ENCODE measurements at places on chromosomes 12 and 14.

GRCh38 chr14:105919458-105920150, 393.2 kb downstream of the TMEM121 start:
- H3K27ac ChIP-seq = no peak overlapping the region
- no peaks in the 10 kb centered on the region for H3K27me3 ChIP-seq
- no peaks in the 10 kb centered on the region for H3K36me3 ChIP-seq
- H3K4me3 ChIP-seq = no peak overlapping the region

DNA sequence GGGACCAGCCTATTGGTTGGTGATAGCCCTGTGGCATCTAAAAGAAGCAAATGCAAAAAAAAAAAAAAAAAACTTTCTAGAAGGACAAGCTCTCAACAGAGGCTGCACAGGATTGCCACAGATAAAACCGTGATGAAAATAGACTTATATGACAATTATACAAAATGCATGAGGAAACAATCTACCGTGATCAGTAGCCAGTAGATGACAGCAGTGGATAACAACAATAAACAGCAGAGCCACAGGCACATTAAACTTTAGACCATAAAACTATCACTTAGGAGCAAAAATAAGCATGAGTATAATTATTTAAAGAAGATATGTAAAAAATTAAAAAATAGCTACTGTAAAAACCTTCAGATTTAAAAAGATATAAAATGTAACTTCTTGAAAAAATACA, 183.5 kb upstream of the ABCD2 start:
- no peak overlapping the region for H3K27ac ChIP-seq
- DNase-seq = no peak
- H3K4me3 ChIP-seq = no peak overlapping the region

DNA sequence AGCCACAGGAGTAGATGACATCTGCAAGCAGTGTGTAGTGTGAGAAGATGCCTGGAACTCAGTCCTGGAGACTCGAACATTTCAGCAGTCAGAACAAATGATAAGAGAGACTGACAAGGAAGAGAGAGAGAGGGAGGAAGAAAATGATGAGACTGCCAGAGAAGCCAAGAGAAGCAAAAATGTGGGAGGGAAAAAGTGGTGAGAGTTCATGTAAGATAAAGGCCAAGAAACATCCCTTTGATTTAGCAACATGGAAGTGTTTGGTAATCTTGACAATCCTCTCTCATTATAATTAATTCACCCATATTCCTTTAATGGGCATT, 42.6 kb downstream of the LIMA1 start:
- no peak for DNase-seq
- H3K27me3 ChIP-seq = no peaks in the 10 kb centered on the region
- peak overlapping the region; percentile 87 for H3K27ac ChIP-seq
- no peaks in the 10 kb centered on the region for H3K4me1 ChIP-seq
- no peak overlapping the region for H3K4me3 ChIP-seq

- no peak for DNase-seq
- H3K4me1 ChIP-seq = no peaks in the 10 kb centered on the region
- H3K27ac ChIP-seq = no peak overlapping the region
- no peaks in the 10 kb centered on the region for H3K27me3 ChIP-seq
- no peaks in the 10 kb centered on the region for H3K36me3 ChIP-seq
- H3K4me3 ChIP-seq = no peak overlapping the region
These were observed 482.7 kb upstream of the RGS6 start for GRCh38 chr14:71449316-71450055.

GRCh38 chr12:12379831-12380730, 23.2 kb downstream of the BORCS5 start:
- DNase-seq = no peak
- no peaks in the 10 kb centered on the region for H3K27me3 ChIP-seq
- H3K4me1 ChIP-seq = peaks cover 6% of the 10 kb centered on the region

GRCh38 chr12:39619316-39619659, 315 bp downstream of the ABCD2 start:
- peak overlapping the region; percentile 65 for H3K27ac ChIP-seq
- H3K27me3 ChIP-seq = no peaks in the 10 kb centered on the region
- no peak for DNase-seq
- H3K4me1 ChIP-seq = no peaks in the 10 kb centered on the region

DNA sequence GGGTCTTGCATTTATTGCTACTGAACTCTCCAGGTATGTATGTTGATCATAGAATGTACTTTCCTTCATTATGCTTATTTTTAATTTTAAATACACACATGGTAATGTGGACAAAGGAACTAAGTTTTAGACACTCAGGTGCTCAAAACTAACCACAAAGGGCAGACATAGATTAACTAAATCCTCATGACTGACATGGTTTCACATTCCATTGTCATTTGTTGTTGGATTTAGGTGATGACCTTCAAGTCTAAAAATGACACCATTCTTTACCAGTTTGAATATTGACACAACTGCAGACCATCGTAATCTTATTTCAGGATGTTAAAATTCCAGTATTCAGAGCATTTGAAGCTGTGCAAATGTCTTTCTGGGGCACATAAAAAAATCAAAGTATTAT, 128.4 kb downstream of the BBS10 start:
- no peaks in the 10 kb centered on the region for H3K27me3 ChIP-seq
- no peak overlapping the region for H3K4me3 ChIP-seq
- H3K4me1 ChIP-seq = no peaks in the 10 kb centered on the region
- H3K36me3 ChIP-seq = no peaks in the 10 kb centered on the region
- no peak overlapping the region for H3K27ac ChIP-seq

DNA sequence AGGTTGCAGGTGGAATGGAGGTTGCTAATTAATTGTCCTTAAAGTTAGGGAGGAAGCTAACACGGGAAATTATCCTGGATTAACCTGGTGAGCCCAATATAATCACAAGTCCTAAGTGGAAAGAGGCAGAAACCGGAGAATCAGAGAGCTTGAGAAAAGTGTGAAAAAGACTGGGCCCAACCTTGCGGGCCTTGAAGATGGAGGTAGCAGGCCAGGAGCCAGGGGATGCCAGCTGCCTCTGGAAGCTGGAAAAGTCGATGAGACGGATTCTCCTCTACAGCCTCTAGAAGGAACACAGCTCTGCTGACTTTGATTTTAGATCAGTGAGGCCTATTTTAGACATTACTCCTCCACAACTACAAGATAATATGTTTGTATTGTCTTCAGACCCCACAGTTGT, 2.1 kb downstream of the SDR9C7 start:
- H3K27ac ChIP-seq = no peak overlapping the region
- DNase-seq = no peak

- H3K4me3 ChIP-seq = no peak overlapping the region
- no peaks in the 10 kb centered on the region for H3K36me3 ChIP-seq
- no peak overlapping the region for H3K27ac ChIP-seq
- DNase-seq = no peak
- no peaks in the 10 kb centered on the region for H3K4me1 ChIP-seq
- no peaks in the 10 kb centered on the region for H3K27me3 ChIP-seq
These were observed 61.4 kb upstream of the ELK3 start for GRCh38 chr12:96132819-96133218.

- no peak overlapping the region for H3K27ac ChIP-seq
- no peaks in the 10 kb centered on the region for H3K4me1 ChIP-seq
- no peaks in the 10 kb centered on the region for H3K27me3 ChIP-seq
- no peak for DNase-seq
These were observed 45.6 kb downstream of the ARMH4 start for GRCh38 chr14:58106446-58106845.

DNA sequence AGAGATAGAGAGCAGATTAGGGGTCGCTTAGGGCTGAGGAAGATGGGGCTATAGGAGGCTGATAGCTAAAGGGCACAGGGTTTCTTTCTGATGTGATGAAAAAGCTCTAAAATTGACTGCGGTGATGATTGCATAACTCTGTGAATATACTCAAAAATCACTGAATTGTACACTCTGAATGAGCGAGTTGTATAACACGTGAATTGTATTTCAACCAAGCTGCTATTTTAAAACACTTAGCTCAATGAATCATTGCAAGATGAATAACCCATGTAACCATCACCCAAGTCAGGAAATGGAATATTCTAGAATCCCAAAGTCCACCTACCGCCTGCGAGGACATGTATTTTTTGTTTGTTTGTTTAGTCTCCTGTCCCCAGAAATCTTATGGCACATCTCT, 60.1 kb upstream of the CCND2 start:
- H3K4me1 ChIP-seq = no peaks in the 10 kb centered on the region
- no peak overlapping the region for H3K4me3 ChIP-seq
- H3K27ac ChIP-seq = no peak overlapping the region
- no peak for DNase-seq

GRCh38 chr12:79674629-79675028, 16.1 kb downstream of the PAWR start:
- no peak overlapping the region for H3K4me3 ChIP-seq
- no peaks in the 10 kb centered on the region for H3K27me3 ChIP-seq

- H3K4me1 ChIP-seq = peaks cover 5% of the 10 kb centered on the region
- H3K27ac ChIP-seq = peak overlapping the region; percentile 10
- no peak for DNase-seq
- H3K27me3 ChIP-seq = no peaks in the 10 kb centered on the region
These were observed 464.8 kb downstream of the RAD51B start for GRCh38 chr14:68284333-68284732.

DNA sequence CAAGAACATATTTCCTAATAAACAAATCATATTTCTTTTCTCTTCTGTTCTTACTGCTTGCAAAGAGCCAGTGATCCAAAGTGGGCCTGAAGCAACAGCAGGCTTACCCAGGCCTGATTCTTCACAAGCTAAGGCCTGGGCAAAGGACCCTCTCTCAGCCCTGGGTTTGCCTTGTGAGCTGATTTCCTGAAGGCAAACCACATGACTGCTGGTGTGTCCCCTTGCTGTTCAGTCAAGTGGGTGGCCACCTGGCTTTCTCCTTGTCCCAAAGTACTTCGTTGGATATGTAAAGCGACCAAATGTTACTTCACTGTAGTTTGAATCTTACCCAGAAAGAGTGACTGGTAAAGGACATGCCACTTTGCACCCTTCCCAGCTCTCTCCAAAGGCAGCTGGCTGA, 392.9 kb downstream of the ZFP36L1 start:
- no peaks in the 10 kb centered on the region for H3K36me3 ChIP-seq
- no peak overlapping the region for H3K27ac ChIP-seq
- no peaks in the 10 kb centered on the region for H3K4me1 ChIP-seq
- H3K27me3 ChIP-seq = no peaks in the 10 kb centered on the region
- no peak for DNase-seq
- no peak overlapping the region for H3K4me3 ChIP-seq

DNA sequence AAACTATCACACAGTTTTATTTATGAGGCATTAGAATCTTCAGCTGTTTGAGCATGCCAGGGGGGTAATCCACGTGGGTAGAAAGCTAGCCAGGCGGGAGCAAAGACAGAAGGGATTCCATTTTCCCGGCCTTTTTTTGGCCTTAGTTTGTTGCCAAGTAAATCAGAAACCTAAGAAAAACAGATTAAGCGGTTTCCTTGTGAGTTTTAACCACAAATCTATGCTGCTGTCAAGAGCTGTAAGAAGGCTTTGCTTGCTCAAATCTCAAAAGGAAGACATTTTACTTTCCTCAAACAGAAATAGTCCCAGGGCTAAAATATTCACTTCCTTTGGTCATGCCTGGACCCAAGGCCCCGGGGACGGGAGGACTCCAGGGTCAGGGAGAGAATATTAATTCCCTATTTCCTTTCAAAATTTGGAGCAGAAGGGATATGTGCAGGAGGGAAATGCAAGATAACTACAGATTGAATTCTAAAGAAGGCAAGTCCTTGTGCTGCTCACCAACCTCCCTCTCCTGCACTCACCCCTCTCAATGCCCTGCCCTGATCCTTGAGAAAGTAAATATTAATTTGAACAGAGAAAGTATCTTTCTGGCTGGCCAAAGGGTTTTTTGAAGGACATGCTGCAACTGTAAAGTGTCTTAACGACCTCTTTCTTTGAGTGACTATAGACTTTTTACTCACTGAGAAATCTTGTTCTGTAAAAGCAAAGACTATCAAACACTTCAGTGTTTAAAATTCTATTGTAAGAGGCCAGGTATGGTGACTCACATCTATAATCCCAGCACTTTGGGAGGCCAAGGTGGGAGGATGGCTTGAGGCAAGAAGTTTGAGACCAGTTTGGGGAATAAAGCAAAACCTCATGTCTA, 75.7 kb downstream of the HSD17B6 start:
- H3K36me3 ChIP-seq = no peaks in the 10 kb centered on the region
- no peaks in the 10 kb centered on the region for H3K4me1 ChIP-seq
- H3K27ac ChIP-seq = no peak overlapping the region
- H3K27me3 ChIP-seq = no peaks in the 10 kb centered on the region
